ENCODE measurements at places on chromosomes 2 and 18. TPM values are rescaled to one million over a fixed set of nuclear protein-coding genes. Genes with fewer than 3 reads are reported as not detected.
A peak's percentile ranks its signal among the peaks of the same experiment; 100 is the strongest.

GRCh38 chr2:79952616-79953015 is 351.9 kb downstream of the LRRTM1 start:
- no peak for DNase-seq

The FSIP2 gene
- 0.12 TPM for total RNA-seq

- peak; percentile 71 for DNase-seq
Measured at GRCh38 chr2:177332026-177332991, 60.3 kb upstream of the AGPS start.

GRCh38 chr18:35827903-35828275 is 144.6 kb upstream of the RMP24 start:
- no peak for DNase-seq

The VWA3B gene
- total RNA-seq: 0.28 TPM

DNA sequence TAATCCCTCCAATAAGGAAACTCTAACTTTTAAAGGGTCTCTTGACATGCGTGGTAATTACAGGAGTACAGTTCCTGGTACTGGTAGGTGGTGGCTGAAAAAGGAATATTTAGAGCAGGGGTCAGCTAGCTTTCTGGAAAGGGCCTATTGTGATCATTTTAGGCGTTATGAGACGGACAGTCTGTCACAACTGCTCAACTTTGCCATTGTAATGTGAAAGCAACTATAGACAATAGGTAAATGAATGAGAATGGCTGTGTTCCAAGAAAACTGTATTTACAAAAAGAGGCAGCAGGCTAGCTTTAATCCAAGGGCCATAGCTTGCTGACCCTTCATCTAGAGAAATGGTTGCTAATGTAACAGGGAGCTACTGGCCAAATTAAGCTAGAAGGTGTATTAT is 177.7 kb upstream of the LRRTM1 start:
- no peak for DNase-seq

DNA sequence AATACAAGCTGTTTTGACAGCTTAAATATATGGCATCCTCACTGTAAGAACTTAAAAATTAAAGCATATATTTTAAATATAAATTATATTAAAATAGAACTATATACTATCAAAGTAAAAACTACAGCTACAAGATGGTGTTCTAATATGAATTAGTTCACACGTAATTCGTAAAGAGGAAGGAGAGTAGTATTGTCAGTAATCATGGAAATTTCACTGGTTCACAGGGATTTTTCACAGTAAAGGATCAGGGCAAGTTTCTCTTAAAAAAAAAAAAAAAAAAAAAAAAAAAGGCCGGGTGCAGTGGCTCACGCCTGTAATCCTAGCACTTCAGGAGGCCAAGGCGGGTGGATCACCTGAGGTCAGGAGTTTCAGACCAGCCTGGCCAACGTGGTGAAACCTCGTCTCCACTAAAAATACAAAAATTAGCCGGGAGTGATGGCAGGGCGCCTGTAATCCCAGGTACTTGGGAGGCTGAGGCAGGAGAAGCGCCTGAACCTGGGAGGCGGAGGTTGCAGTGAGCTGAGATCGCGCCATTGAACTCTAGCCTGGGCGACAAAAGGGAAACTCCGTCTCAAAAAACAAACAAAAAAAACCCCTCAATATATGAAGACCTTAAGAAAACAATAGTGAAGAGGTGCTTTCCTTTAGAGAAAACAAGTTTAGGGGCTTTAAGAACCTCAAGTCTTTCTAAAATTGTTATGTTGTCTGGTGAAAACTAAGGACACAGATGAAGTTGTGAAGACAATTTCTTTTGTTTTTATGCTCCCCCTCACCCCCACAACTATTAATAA is 32.5 kb downstream of the PNO1 start:
- DNase-seq: no peak

GRCh38 chr2:29803537-29803936 is 117.8 kb downstream of the ALK start:
- no peak for DNase-seq

The CPO gene
- total RNA-seq: 0.42 TPM

DNA sequence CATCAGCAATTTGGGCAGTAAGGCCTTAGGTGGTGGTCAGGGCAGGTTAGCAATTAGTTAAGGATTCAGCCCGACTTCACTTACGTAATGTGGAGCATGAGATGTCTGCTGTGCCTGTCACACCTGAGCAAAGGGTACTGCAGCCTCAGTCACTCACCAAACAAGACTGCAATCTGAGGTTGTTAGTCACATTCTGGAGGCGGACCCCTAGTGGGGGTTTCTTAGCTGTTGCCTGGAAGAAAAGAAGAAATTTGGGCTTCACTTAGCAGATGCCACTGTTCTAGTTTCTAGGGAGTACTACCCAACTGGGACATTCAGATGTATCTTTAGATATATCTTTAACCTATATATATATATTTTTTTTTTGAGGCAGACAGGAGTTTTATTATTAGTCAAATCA is 529.9 kb downstream of the SLC4A3 start:
- no peak for DNase-seq

DNA sequence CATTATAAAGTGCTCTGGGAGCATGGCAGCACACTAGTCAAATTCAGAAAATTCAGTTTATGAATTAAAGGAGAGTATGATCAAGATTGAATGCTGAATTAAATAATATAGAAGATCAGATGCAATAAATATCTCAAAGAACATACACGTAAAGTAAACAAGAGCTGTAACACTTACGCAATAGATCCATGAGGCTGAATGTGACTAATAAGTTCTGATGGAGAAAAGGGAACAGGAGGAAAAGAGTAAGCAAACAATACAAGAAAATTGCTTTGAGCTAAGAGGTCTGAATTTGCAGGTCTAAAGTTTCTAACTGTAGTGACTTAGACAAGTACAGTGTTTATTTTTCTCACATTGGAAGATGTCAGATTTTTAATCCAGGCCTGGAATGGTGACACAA is 646.7 kb upstream of the ZNF804A start:
- no peak for DNase-seq

The GATA6 gene
- 73.6 TPM for total RNA-seq

The SIX2 gene
- 0.54 TPM for total RNA-seq

DNA sequence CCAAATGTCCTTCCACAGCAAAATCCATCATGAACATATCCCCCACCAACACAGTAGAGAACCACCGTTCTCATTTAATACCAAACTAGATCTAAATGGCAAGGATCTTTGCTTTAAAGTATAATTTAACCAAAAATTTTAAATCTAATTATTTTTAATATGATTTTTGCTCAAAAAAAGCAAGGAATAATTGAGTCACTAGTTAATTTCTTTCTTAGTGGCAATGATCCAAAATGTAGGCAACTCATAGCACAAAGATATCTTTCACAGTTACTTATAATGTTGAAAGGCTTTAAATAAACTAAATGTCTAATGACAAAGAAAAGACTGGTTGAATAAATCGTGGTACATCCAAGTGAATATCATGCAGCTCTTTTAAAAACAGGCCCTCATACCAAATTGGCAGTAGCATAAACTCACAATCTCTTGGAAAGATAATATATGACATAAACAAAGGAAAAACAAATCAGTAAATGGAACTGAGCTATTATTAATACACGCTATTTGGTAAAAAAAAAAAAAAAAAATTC is 20.3 kb downstream of the PTPN2 start:
- DNase-seq: no peak

The IL18R1 gene
- total RNA-seq: 2.7 TPM

GRCh38 chr2:112627060-112628040 is 18.4 kb upstream of the SLC20A1 start:
- peak; percentile 78 for DNase-seq

DNA sequence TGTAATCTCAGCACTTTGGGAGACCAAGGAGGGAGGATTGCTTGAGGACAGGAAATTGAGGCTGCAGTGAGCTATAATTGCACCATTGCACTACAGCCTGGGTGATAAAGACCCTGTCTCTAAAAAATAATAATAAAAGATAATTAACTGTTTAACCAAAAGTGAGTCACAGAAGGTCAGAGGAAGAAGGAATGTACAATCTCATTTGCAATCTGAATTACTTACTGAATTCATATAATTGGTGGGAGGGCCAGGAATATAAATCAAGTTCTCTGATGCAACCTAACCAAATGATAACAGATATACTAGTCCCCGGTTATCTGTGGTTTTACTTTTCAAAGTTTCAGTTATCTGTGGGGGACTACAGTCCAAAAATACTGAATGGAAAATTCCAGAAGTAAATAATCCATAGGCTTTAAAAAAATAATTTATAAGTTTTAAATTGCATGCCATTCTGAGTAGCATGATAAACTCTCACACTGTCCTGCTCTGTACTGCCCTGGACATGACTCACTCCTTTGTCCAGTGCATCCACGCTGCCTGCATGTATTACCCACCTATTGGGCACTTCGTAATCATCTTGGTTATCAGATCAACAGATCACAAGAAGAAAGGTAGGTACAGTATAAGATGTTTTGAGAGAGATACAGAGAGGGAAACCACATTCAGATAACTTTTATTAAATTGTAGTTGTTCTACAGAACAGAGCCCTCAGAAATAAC is 12.8 kb upstream of the MATN3 start:
- DNase-seq: no peak

GRCh38 chr18:55588111-55588869 is at the start of gene TCF4:
Gene TCF4 (minus strand): TSS chr18:55588192. CDS start chr18:55587116, 1,076 bp downstream.
- peak; percentile 86 for DNase-seq

GRCh38 chr2:120174963-120175581 is 48.1 kb downstream of the TMEM185B start:
- no peak for DNase-seq

The OLA1 gene
- total RNA-seq: 77.8 TPM

GRCh38 chr18:50460062-50460461 is 85.2 kb downstream of the SKA1 start:
- no peak for DNase-seq

The COL5A2 gene
- 10.2 TPM for total RNA-seq

DNA sequence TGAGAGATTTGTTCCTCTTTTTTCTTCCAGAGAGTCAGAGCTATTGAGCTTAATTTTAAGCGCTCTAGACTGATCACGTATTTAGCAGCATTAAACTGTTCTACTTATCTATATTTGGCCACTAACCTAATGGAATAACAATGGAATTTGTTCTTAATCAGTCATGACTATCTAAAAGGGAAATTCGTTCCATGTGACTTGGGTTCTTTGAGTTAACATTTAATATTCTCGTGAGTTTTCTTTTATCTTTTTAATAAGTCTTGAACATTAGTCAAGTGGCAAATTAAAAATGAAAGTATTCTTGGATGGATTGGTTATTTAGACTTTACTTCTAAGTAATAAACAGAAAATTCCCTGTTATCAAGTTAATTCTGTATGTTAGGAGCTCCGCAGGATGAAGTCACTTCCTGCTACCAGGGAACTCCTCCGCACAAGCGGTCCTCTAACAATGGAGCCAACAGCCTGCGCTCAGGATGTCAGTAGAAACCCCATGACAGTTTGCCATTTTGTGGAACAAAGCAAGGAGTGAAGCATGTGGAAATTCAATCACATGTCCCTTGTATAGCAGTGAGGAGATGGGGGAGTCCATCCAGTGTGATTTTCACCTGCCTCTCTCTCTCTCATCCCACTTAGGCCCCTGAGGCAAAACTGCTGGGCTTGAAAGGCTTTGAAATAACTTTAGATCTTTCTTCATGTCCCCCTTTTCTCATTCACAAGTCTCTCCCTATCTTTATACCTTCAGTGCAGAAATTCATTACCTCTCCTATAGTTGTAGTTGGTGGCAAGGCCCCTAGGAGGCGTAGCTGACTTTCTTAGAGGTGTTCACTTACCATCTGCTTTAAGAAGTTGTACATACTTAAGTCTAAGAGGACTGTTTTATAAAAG is 138.1 kb downstream of the WDR7 start:
- DNase-seq: peak; percentile 27

DNA sequence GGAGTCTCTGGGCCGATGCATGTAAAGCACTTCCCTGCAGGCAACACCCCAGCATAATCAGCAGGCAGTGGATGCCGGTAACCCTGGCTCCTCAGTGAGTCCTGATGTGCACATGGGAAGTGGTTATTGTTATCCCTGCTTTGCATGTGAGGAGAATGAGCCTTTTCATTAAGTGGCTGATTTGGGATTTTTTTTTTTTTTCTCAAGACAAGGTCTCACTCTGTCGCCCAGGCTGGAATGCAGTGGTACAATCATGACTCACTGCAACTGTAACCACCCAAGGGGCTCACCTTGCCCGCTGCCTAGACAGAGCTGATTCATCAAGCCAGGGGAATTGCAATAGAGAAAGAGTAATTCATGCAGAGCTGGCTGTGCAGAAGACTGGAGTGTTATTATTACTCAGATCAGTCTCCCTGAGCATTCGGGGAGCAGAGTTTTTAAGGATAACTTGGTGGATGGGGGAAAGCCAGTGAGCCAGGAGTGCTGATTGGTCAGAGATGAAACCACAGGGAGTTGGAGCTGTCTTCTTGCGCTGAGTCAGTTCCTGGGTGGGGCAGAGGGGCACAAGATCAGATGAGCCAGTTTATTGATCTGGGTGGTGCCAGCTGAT is 95.4 kb downstream of the SOCS6 start:
- no peak for DNase-seq

The RALBP1 gene
- total RNA-seq: 57.5 TPM

DNA sequence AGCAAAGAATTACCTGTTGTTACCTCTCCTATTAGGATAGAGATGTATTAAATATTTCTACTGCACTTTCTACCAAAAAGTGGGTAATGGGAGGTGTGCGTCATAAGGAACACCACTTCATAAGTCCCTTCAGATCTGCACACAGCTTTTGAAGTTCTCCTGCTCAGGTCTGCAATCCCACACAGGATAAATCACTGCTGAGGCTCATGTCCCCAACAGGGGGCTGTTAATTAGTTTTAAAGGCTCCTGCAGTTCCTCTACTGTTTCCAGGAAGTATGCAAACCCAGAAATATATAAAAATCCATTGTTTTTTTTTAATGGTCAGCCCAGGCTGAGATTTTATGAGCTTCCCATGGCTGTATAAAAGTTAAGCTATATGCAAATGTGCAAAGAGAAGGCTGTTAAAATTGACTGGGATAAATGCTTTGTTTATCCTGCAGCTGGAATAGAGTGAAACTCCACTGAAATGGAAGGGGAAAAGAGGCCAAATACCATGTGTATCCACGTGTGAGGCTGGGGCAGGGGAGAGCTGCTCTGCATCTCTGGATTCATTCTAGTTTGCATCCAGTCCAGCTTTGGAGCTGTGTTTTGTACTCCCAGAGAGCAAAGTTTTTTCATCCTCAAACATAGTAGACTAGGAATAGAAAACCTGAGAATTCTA is 903.7 kb downstream of the TDRD15 start:
- DNase-seq: no peak

The DRC1 gene
- not detected for total RNA-seq

The RAB3GAP1 gene
- 54.5 TPM for total RNA-seq

- no peak for DNase-seq
Measured at GRCh38 chr2:21781962-21782361, 658.2 kb downstream of the TDRD15 start.

DNA sequence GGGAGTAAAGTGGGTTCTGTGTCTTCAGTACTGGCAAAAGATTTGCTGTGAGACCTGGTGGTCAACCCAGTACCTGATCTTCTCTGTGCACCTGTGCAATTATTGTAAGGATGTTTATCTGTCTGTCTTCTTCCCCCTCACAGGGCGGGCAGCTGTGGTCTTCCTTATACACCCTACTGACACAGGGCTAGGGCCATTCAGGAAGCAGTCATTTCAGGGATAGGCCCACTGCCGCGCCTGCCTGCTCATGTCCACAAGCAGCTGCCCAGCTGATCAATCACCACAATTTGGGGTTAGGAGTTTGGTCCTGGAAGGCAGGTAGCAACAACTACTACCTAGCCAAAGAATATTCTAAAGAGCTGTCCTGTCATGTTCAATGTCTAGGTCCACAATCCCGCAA is 1.2 kb upstream of the CNNM4 start:
- no peak for DNase-seq

GRCh38 chr18:27808683-27809082 is 368.2 kb downstream of the CDH2 start:
- no peak for DNase-seq
